Nucleus accumbens (tissue), 56 donors: ENCODE measurements at places on chromosomes 5 and 9.

- no peak for DNase-seq
Measured at GRCh38 chr5:117652036-117652957, 1077.7 kb upstream of the SEMA6A start.

DNA sequence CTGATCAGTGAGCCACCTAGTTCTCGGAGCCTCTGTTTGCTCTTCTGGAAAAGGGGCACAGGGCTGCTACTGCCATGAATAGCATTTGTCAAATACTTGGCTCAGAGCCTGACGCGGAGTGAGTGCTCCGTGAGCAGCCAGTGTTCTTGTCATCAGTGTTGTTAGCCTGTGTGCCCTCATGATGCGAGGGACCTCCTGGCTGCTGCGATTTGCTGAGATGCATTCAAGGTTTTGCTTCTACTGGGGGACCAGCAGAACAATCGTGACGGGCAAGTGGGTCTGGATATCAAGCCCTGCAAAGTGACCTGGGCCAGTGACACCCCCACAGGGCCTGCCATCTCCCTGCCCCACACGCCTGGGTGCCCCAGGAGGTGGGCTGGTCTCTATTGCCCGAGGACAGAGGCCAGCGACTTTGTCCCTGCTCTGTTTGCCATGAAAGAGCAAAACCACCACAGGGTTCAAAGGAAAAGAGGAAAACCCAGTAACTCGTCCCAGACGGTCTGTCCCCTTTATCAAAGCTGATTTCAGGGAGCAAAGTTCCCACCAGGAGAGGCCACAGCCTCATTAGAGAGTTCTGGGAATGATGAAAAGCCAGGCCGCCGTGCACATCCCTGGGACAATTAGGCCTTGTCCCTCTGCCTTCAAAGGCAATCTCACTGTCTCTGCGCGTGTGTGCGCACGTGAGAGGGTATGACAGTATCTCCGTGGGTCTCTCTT is 86.5 kb upstream of the LMX1B start:
- DNase-seq: no peak

DNA sequence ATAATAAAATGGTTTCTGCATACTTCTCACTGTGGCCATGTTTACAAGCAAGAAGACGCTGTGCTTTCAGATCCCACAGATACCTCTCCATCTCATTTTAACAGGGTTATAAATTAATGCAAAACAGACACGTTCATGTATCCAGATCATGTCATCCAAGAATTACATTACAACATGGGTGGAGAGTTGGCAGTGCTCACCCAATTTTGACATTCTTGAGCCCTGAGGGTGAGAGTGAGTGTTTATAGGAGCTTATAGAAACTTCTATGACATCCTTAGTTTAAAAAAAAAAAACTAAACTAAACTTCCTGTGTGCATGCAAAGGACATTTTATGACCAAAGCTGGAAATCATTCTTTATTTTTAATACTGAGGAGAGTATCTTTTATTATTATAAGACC is 9.1 kb downstream of the PRKACG start:
- DNase-seq: no peak

GRCh38 chr9:89764217-89764616 is 159.4 kb downstream of the GADD45G start:
- no peak for DNase-seq
